ENCODE measurements at places on chromosomes 5 and 9. TPM values are rescaled to one million over a fixed set of nuclear protein-coding genes. Genes with fewer than 3 reads are reported as not detected.

Gene SHISAL2B
- not detected for total RNA-seq

Gene NSG2
- total RNA-seq, result 4.2 TPM

Gene NMUR2
- not detected for total RNA-seq

Gene EFNA5
- total RNA-seq, result 26.1 TPM

Gene RNF180
- total RNA-seq, result 3.5 TPM

Gene SEC61B
- total RNA-seq, result 172 TPM

Gene FABP6
- total RNA-seq, result not detected

Gene DNAJC18
- total RNA-seq, result 2.3 TPM

Gene KIF27
- 21.0 TPM for total RNA-seq
